Lower lobe of right lung (tissue), 2 donors: ENCODE measurements at places on chromosomes 12 and 14.

DNA sequence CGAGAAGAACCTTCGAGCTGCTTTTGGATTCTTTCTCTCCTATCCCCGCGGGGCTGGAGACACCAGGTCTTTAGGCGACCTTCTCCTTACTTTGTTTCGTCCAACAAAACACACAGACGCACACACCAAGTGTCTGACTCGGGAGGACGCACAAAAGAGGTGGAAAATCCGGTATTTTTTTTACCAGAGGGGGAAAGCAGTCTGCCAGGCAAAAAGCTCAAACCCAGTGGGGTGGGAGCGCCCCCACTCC lies 2.1 kb downstream of the SIX4 start:
- DNase-seq: no peak

GRCh38 chr12:46224386-46224785 lies 44.5 kb downstream of the SLC38A1 start:
- DNase-seq: no peak

GRCh38 chr14:77264466-77265186 lies 6.4 kb downstream of the NGB start:
- DNase-seq: no peak

DNA sequence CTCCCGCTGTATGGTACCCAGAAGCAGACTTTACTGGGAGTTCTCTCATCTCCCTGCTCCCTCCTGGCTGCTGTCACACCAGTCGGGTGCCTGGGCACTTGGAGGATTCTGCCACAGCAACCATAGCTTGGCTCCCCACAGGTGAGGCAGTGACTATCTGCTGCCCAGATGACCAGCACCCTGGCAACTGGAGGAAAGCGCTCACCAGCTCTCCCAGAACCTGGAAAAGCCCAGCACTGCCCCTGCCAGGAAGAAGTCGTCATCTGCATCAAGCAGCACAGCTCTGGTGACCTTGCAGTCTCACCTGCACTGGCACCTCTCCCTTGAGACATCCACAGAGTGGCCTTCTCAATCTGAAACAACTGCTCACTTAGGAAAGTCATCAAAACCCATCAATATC lies 31.9 kb upstream of the TC2N start:
- no peak for DNase-seq

DNA sequence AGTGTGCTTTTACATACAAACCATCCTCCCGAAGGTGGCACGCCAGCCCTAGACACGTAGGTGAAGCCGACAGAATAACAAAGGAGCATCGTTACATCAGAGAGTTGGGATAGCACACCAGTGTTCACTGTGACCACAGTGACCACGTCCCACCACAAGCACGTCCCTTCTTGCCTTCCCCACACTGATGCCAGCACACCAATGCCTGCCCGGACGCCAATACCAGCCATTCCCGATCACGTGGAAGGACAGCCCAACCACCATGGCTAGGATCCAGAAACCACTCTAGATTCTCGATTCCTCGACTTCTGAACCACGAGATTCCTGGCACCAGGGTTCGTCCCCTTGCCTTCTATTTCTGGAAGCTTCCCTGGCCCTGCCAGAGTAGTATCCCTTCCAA lies 48.0 kb upstream of the GPR68 start:
- DNase-seq: peak; percentile 17

DNA sequence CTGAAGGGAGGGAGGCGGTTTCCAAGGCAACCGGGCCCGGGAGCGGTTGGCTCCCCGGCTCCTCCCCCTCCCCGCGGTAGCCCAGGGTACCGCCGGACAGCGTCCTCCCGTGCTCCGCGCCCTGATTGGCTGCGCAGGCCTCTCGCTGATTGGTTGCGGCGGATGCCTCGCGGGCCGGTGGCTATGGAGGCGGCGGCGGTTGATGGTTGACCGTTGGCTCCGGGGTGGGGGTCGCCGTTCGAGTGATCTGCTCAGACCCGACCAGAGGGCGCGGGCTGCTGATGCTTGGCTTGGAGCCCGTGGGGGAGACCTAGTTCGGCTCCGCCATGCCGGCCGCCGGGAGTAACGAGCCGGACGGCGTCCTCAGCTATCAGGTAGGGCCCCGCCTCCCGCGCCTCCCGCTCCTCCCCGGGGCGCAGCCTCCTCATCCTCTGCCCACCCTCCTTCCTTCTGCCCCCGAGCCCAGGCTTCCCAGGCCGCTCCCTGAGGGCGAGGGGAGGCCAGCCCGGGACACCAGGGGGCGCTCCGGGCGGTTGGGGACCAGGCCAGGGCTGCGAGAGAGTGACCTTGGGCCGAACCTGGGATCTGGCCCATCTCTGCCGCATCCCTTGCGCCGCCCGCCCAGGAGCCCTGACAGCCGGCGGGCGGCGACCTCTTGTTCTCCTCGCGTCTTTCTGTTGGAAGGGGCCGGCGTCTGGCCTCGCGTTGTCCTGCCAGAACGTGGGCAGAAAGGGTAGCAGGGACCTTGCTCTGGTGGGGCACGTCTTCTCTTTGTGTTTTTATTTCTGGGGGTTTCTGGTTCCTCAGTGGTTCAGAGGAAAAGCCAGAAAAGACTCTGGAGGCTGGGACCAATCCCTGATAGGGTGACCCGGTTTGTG lies at the start of gene SLC4A8:
SLC4A8 (plus strand) TSS at position 170 of the 878 bp plus-strand sequence; CDS start at position 327, 157 bp downstream.
- DNase-seq: peak; percentile 88

- no peak for DNase-seq
Measured at GRCh38 chr12:5081016-5081415, 37.3 kb downstream of the KCNA5 start.

GRCh38 chr14:54889919-54890318 lies 12.7 kb downstream of the GCH1 start:
- no peak for DNase-seq

DNA sequence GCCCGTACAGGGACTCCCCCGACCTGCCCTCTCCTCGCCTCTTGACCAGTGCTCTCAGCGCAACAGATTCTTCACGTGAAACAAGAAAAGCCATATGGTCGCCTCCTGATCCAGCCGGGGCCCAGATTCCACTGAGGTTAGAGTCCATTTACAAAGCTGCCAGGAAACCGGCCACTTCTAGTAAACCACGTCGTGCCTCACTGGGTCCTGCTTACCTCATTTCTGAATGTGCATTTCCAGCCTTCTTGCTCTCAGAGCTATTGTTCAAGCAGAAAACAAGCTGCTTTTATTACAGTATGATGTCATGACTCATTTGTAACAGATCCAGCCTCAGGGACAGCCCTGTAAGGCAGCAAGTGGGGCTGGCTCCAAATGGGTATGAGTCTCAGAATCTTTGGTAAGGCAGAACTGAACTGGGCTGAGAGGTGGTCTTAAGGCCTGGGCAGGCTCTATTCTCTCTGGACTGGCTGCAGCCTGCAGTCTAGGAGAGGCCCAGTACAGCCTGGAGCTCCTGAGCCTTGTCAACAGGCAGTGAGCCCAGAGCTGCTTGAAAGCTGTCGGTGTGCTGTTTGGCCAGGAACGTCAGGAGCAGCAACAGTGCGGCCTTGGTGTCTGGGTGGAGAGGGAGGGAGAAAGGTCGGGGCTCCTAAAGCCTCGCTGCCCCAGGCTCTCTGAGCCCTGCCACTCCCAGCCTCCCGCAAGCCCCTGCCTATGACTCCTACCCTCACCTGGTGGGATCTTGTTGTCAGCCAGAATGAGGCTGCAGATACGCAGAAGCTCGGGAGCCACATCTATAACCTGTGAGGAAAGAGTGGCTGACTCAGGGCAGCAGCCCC lies 8.3 kb downstream of the REC8 start:
- no peak for DNase-seq

- DNase-seq: no peak
Measured at GRCh38 chr12:122886851-122887818, 8.8 kb downstream of the VPS37B start.

DNA sequence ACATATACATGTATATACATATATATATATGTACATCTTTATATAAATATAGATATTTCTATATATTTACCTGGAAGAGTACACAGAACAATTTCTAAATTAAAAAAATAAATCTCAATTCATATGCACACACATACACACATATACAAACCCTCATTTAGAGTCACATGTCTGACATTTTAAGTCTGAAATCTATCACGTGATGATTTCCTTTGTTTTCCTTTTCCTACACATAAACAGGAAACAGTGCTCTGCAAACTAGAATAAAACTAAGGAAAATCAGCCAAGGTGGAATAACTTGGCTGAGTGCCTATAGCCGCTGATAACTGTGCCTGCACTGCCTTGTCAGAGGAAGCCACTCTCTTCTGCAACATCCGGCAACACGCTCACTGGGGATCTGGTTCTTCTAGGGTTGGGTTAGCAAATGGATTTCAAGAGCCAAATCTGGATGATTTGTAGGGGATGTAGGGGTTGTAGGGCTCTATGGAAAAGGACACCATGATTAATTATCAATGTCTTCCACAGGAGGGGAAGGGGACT lies 480.7 kb downstream of the TMEM132D start:
- no peak for DNase-seq

DNA sequence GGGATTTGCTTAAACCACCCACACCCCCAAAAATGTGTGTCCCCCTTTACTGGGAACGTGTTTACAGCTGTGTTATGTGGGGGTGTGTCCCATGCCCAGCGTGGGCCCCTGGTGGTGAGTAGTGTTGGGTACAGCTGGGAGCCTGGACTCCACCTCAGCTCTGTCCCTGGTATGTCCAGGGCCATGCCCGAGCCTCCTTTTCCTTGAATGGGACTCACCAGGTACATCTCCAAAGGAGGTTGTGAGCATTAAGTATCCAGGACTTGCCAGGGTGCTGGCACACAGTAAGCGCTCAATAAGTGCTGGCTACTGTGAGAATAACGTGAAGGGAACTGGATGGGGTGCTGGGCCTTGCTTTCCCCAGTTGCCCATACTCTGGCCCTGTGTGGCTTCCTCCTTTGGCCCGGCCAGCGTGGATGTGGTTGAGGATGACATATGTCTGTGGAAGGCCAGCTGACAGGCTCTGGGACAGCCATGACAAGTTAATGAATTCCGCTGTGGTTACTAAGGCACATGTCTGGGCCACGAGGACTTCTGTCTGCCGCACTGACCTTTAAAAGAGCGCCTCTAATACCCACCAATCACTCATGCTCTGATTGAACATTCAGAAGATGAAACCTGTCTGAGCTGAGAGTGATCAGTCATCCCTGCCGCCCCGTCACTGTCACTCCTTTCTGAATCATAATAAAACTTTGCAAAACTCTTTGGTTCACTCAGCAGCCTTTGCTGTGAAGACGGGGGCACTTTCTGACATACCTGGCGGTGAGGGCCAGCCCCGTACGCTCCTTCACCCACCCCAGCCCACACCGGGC lies 74.7 kb downstream of the DIO3 start:
- no peak for DNase-seq

GRCh38 chr12:122158700-122159285 lies 15.2 kb downstream of the IL31 start:
- DNase-seq: no peak

DNA sequence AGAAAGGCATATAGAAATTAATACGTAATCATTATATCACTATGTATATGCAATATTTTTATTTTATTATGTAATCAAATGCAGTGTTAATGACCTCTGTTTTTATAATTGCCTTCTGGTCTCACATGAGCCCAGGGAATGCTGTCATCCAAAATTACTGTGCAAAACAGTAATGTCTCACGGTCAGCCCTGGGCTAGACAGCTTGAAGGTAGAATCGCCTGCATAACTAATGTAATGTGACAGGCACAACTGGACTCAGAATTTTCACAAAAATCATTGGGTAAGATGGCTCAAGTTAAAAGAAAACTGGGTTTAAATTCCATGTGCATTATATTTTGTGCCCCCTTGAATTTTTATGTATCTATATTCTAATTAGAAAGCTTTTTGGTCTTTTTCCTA lies 293.3 kb downstream of the PPFIA2 start:
- no peak for DNase-seq

GRCh38 chr12:25645427-25645826 lies 92.3 kb upstream of the LMNTD1 start:
- no peak for DNase-seq

- no peak for DNase-seq
Measured at GRCh38 chr12:2417481-2418160, 364.8 kb downstream of the CACNA1C start.

GRCh38 chr14:21191261-21191808 lies 35.5 kb upstream of the OR5AU1 start:
- DNase-seq: no peak

- no peak for DNase-seq
Measured at GRCh38 chr14:76516884-76517283, 140.9 kb downstream of the ESRRB start.

GRCh38 chr12:28253161-28253641 lies 62.9 kb downstream of the CCDC91 start:
- no peak for DNase-seq

DNA sequence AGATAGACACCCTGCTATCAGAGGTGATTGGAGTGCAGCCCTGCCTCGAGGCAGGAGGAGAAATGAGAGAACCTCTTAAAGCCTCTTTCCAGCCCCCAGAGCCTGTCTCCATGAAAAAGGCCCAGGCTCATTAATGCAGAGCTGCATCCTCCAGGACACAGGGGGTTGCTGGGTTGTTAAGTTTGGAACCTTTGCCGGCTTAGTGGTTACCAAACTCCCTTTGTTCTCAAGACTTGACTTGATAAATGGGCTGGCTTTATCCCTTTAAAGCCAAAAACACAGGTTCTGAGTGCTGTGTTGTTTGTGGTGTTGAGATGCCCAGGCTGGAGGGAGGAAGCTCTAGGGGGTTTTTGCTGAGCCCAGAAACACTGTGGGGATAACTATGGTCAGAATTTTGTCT lies 71.0 kb downstream of the DAD1 start:
- DNase-seq: no peak

- DNase-seq: no peak
Measured at GRCh38 chr14:74290415-74290814, 12.3 kb downstream of the ABCD4 start.

- DNase-seq: no peak
Measured at GRCh38 chr12:22656376-22656775, 31.4 kb downstream of the ETNK1 start.

DNA sequence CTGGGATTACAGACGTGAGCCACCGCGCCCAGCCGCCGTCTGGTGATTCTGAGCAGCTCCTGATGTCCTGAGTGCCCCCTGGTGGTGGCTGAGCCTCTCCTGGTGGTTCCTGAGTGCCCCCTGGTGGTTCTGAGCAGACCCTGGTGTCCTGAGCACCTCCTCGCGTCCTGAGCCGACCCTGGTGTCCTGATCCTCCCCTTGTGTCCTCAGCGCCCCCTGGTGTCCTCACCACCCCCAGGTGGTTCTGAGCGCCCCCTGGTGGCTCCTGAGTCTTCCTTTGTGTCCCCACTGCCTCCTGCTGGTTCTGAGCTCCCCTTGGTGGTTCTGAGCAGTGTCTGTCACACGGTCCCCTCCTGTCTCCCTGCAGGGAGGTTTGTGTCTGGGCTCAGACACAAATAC lies 1304.9 kb downstream of the TMEM121 start:
- DNase-seq: peak; percentile 65

DNA sequence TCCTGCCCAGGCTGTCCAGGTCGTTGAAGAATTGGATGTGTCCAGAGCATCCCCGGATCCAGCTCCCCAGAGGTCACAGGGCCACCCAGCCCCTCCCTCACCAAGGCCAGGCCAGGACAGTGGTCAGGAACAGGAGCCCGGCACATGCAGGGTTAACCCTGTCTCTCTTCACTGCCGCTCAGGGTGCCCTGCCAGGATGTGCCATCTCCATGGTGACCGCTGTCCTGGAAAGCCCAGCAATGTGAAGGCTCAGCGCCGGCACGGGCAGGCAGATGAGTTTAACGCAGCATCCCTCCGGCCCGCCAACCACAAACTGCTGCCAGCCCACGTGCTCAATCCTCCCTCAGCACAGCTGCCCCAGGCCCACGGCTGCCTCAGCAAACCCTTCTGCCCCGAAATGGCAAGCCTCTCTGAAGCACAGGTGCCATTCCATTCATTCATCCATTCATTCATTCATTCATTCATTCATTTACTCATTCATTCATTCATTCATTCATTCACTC lies 4.4 kb downstream of the TMEM179 start:
- DNase-seq: peak; percentile 44

GRCh38 chr12:100986595-100987547 lies 192.3 kb downstream of the ANO4 start:
- no peak for DNase-seq
